Jurkat, Clone E6-1 (cell line): ENCODE measurements at places on chromosomes 4 and X.

DNA sequence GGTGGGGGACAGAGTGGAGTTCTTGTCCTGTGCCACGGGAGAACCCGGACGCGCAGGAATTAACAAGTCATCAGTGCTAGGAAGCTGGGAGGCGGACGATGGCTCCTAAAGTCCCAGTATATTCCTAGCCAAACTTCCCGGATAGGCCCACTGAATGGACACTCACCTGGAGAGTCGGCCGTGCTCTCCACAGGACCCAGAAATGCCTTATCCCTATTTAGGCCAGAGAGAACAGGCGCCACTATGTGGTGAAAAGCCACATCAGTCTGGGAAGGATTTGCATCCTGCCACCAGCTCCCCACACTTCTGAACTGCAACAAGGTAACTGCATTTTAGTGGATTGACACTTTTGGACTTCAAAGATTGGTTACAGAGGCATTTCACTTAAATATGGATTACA lies 1.1 kb downstream of the CFAP299 start:
- no peak for DNase-seq

GRCh38 chrX:374596-374995 lies 12.1 kb downstream of the PPP2R3B start:
- no peak for DNase-seq

- no peak for DNase-seq
Observed at GRCh38 chr4:155891058-155891457, 12.4 kb upstream of the TDO2 start.

GRCh38 chr4:41815473-41815872 lies 66.9 kb upstream of the PHOX2B start:
- DNase-seq = peak; percentile 43

- DNase-seq = no peak
Observed at GRCh38 chr4:122632396-122633143, 11.7 kb upstream of the IL21 start.

GRCh38 chrX:102833136-102833535 lies 103.9 kb upstream of the RAB40AL start:
- no peak for DNase-seq

DNA sequence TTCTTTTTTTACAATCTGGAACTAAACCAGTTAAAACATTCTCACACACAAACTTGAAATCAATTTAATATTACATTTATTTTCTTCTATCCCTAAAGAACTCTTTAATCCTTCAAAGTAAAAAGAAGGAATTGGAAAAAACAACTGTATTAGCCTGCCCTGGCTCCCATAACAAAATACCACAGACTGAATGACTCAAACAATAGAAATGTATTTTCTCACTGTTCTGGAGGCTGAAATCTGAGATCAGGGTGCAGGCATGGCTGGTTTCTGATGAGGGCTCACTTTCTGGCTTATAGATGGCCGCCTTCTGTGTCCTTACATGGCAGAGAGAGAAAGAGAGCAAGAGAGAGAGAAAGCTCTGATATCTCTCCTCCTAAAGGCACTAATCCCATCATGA lies 149.4 kb downstream of the PDGFRA start:
- DNase-seq = no peak

- no peak for DNase-seq
Observed at GRCh38 chr4:36692586-36692985, 411.2 kb downstream of the DTHD1 start.

DNA sequence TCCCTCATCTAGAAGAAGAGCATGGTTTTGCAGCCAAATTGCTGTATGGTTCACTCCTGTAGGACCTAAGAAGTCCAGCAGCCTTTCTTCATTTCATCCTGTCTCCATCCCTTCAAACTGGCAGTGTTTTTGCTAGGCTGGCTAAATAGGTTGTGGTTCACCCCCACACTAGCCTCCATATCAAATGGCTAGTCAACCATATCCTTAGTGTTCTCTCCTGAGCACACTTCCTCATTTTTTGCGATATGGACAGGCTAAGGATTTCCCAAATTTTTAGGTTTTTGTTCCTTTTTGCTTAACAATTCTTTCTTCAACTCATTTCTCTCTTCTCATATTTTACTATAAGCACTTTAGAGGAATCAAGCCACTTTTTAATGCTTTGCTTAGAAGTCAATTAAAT lies 98.8 kb upstream of the NOCT start:
- DNase-seq = no peak

- no peak for DNase-seq
Observed at GRCh38 chrX:19003756-19004155, 19.8 kb upstream of the PHKA2 start.

DNA sequence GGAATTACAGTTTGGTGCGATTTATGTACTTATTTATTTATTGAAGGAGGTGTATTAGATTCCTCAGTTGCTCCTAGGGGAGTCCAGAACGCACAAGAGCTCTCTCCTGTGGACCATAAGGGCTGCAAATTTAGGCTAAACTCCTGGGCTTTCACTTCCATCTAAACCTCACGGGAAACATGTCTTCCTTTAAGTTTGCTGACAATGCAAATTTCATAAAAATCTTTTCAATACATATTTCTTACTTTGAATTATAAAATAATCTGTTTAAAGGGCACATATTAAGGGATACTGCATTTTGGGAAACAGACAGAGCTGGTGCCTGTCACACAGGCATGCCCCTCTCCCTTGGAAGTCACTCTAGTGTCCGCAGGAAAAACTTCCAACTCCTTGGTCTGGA lies 438.0 kb upstream of the CPEB2 start:
- no peak for DNase-seq

- DNase-seq = no peak
Observed at GRCh38 chr4:38190717-38191178, 230.6 kb downstream of the PTTG2 start.

GRCh38 chr4:17515445-17516407 lies 761 bp downstream of the CLRN2 start:
- DNase-seq = no peak

- DNase-seq = no peak
Observed at GRCh38 chr4:100823066-100823992, 305.5 kb upstream of the EMCN start.

- DNase-seq = no peak
Observed at GRCh38 chr4:89558147-89558546, 250.5 kb upstream of the GPRIN3 start.

DNA sequence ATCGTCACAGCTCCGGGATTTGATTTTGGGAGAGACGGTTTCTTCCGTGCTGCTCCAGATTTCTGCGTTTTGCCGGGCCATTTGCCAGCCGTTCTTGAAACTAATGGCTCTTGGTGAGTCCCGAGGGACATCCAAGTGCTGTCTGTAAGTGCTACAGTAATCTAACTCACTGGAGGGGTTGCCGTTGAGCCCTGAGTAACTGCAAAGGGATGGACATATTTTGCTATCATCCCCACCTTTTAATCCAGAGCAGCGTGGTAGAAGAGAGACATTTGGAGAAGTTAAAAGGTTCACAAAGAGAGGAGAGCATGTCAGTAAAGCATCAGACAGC lies 88.9 kb upstream of the PDLIM3 start:
- DNase-seq = no peak

DNA sequence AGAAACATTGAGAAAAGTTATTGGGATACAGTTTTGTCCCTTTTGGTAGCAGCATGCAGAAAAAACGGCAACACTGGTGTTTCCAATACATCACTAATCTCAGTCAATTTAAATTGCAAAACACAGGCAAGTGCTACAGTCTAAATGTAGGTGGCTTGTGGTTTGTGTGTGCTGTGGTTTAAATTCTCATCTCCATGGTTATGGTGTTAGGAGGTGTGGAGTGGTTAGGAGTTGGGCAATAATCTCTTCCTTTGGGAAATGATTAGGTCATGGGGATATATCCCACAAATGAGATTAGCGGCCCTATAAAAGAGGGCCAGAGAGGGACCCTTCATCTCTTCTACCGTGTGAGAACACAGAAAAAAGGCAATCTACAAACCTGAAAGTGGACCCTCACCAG lies 1344.3 kb downstream of the ADGRL3 start:
- peak; percentile 3 for DNase-seq

DNA sequence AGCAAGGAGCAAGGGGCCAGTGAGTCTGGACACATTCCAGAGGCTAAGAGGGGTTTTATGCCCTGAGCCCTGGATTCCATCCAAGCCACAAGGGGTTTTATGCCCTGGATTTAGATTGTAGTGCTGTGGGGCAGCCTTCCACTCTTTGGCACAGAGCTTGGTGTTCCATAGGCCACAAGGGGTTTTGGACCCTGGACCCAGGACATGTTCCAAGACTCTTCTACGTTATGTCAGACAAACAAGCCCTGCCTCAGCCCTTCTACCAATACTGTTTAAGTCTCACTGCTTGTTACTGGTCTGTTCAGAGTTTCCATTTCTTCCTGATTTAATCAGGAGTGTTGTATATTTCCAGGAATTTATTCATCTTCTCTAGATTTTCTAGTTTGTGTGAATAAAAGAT lies 12.8 kb upstream of the SCARB2 start:
- no peak for DNase-seq

- DNase-seq = no peak
Observed at GRCh38 chrX:40773809-40774208, 38.5 kb upstream of the MED14 start.

- DNase-seq = no peak
Observed at GRCh38 chr4:178778496-178778895, 1336.3 kb upstream of the AGA start.

GRCh38 chr4:5477613-5478012 lies 230.7 kb downstream of the EVC2 start:
- no peak for DNase-seq

GRCh38 chrX:1741816-1742394 lies 127.0 kb downstream of the ASMT start:
- DNase-seq = no peak

- DNase-seq = no peak
Observed at GRCh38 chr4:87423317-87424098, 1.1 kb downstream of the NUDT9 start.

DNA sequence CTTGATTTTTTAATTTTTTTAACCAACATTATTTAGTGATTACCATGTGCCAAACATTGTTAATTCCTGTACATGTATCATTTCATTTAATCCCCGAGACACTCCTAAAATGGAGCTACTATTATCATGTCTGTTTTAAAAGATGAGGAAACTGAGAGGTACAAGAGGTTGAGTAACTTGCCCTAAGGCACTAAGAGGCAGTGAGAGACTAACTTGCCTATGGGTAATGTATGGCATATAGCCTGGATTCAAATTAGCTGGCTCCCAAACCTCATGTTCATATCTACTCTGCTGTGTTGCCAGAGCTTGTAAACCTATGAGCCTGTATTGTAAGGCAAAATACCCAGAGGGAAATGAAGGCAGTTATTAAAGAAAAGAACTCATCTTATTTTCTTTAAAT lies 443.6 kb downstream of the IL15 start:
- no peak for DNase-seq

GRCh38 chrX:20515841-20516461 lies 249.2 kb upstream of the RPS6KA3 start:
- DNase-seq = no peak

DNA sequence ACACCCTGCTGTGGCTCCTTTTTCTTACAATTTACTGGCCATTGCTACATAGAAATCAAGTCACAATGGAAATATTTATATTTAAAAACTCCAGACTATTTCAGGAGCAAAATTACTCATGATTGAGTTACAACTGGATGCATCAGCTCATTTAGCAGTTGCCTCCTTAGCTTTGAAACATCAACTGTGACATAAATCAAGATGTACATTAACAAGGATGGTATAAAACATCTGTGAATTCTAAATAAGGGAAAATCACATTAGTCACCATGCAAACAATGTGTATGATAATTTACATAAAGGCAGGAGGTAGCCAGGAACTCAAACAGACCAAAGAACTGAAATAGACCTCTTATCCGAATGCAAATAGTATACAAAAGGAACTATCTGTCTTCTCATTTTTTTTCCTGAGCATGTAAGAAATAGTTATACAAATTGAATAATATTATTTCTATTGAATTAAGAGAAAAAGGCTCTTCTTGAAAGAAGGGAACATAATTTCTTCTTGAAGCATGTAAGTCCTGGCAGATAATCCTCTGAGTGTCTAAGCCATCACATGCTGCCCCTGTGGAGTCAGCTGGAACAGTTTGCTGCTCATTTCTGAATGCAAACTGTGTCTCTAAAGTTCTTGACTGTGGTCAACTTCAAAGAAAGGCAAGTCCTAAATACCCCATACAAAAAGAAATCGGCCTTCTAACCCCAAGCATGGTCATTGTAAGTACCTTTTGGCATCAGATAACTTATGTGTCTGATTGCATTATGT lies 151.2 kb downstream of the NAA11 start:
- DNase-seq = no peak

GRCh38 chr4:138320831-138321230 lies 78.7 kb upstream of the SLC7A11 start:
- no peak for DNase-seq

GRCh38 chr4:110122201-110122600 lies 76.2 kb downstream of the ELOVL6 start:
- no peak for DNase-seq

GRCh38 chrX:105981772-105982485 lies 56.6 kb downstream of the SERPINA7 start:
- DNase-seq = no peak

GRCh38 chr4:54659749-54660535 lies 2.2 kb downstream of the KIT start:
- DNase-seq = no peak

GRCh38 chr4:7157666-7158065 lies 34.7 kb upstream of the SORCS2 start:
- no peak for DNase-seq

DNA sequence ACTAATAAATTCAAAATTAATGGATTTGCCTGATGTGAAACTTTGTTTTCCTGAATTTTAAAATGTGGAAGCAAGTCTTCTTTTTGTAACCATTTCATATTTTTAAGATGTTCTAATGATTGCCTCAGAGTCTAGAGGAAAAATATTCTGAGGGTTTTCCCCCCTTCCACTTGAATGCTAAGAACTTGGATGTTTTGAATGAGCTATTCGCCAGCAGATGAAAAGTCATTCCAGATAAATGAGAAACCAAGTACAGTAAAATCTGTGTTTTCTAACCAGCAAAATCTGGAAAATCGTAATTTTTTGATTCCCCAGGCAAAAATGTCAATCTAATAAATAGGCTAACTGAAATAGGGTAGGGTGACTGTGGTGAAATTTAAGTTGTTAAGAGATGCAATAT lies 45.6 kb downstream of the SLIT2 start:
- no peak for DNase-seq

DNA sequence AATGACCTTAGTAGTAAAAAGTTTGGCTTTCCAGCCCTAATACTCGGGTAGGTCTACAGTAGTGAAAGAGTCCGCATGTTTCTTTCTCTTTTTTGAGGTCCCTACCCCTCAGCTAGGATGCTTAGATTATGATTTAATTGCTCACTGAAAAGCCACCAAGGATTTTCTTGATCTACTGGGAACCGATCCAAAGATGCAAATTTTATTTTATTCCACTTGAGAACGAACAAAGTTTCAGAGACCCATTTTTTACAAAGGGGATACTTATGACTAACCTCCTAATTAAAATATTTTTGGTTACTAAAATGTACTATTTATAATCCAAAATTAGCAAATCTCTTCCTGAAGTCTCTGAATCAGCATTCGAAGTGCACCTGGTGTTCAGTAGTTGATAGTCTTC lies 14.3 kb upstream of the PDHA2 start:
- DNase-seq = no peak

GRCh38 chrX:119507206-119507605 lies 39.0 kb downstream of the SLC25A5 start:
- DNase-seq = no peak
